ENCODE measurements at places on chromosomes 5 and 9. TPM values are rescaled to one million over a fixed set of nuclear protein-coding genes. Genes with fewer than 3 reads are reported as not detected.
A peak's percentile ranks its signal among the peaks of the same experiment; 100 is the strongest.

- H3K4me3 ChIP-seq = no peak overlapping the region
- no peaks in the 10 kb centered on the region for H3K4me1 ChIP-seq
- H3K27ac ChIP-seq = no peak overlapping the region
- H3K36me3 ChIP-seq = no peaks in the 10 kb centered on the region
- DNase-seq = no peak
These were observed 9.3 kb downstream of the FBN2 start for GRCh38 chr5:128528637-128529255.

- H3K36me3 ChIP-seq = no peaks in the 10 kb centered on the region
- H3K4me1 ChIP-seq = peaks cover 16% of the 10 kb centered on the region
- DNase-seq = no peak
- no peak overlapping the region for H3K4me3 ChIP-seq
These were observed 166.9 kb upstream of the KLF9 start for GRCh38 chr9:70581214-70581954.

- H3K4me3 ChIP-seq = no peak overlapping the region
- H3K36me3 ChIP-seq = peaks cover 3% of the 10 kb centered on the region
- H3K27me3 ChIP-seq = no peaks in the 10 kb centered on the region
These were observed 1.4 kb upstream of the DAB2 start for GRCh38 chr5:39426051-39426745.

DNA sequence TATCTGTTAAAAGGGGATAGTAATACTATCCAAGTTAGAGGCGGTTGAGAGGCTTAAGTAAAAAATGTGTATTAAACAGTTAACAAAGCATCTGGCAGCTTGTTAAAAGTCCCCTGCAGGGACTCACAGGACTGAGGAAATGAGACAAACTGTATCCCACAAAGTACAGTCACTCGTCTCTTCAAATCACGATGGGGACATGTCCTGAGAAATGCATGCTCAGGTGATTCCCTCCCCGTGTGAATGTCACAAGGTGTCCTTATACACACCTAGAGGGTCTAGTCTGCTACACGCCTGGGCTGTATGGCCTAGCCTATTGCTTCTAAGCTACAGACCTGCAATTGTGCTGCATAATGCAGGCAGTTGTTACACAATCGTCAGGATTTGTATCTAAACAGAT lies 237.0 kb downstream of the IRX2 start:
- H3K36me3 ChIP-seq = no peaks in the 10 kb centered on the region
- H3K4me1 ChIP-seq = no peaks in the 10 kb centered on the region
- DNase-seq = no peak
- H3K27me3 ChIP-seq = no peaks in the 10 kb centered on the region
- H3K27ac ChIP-seq = no peak overlapping the region

DNA sequence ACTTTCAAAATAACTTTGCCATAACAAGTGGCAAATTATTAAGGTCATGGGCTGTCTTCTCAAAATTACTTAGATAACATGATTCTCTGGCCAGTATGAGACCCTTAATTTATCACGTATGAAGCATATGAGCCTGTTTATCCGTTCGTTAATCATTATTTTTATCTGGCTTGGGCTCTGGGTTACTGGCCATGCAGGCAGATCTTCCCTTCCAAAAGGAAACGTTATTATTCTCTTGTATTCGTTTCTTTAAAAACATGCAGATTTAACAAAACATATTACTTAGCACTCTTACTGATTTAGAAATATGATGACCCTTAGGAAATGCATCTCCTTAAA lies 148.6 kb downstream of the DOCK8 start:
- H3K27me3 ChIP-seq = no peaks in the 10 kb centered on the region
- H3K27ac ChIP-seq = no peak overlapping the region
- no peak for DNase-seq

DNA sequence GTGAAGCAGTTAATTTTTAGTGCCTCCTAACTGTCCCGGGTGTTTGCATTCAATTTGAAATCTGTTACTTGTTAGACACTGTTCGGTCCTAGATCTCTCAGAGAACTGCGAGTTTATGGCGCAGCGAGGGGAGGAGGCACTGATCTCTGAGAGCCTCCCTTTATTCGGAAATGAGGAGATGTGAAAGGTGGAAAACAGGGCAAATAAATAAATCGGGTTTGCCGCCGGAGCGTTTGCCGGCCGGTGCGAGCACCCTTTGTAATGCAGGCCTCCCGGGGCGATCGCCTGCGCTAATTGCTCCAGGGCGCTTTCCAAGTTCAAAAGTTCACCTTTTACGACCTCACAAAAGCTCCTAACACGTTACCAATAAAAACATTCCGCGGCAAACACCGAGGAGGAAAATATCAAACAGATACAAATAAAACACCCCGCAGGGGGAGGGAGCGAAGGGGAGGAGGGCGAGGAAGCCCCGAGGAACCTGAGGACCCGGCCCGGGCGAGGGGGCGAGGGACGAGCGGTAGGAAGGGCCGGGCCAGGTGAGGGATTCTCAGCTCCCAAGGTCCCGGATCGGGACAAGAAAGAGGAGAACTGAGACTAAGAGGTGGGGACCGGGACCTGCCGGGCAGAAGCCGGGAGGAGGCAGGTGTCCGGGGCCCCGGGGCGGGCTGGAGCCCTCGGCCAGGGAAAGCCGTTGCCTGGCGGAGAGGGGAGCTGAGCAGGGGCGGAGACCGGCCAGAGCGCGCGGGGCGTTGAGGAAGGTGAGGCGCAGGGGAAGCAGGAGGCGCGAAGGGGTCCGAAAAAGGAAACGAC lies 1.4 kb downstream of the NR6A1 start:
- H3K4me1 ChIP-seq = peaks cover 10% of the 10 kb centered on the region
- no peak overlapping the region for H3K27ac ChIP-seq
- H3K27me3 ChIP-seq = peaks cover 54% of the 10 kb centered on the region
- no peak overlapping the region for H3K4me3 ChIP-seq
- no peak for DNase-seq
- no peaks in the 10 kb centered on the region for H3K36me3 ChIP-seq

GRCh38 chr5:139410993-139411828 lies 7.3 kb upstream of the SPATA24 start:
- no peaks in the 10 kb centered on the region for H3K27me3 ChIP-seq
- peaks cover 2% of the 10 kb centered on the region for H3K36me3 ChIP-seq
- no peaks in the 10 kb centered on the region for H3K4me1 ChIP-seq
- no peak for DNase-seq
- no peak overlapping the region for H3K4me3 ChIP-seq
- H3K27ac ChIP-seq = no peak overlapping the region

DNA sequence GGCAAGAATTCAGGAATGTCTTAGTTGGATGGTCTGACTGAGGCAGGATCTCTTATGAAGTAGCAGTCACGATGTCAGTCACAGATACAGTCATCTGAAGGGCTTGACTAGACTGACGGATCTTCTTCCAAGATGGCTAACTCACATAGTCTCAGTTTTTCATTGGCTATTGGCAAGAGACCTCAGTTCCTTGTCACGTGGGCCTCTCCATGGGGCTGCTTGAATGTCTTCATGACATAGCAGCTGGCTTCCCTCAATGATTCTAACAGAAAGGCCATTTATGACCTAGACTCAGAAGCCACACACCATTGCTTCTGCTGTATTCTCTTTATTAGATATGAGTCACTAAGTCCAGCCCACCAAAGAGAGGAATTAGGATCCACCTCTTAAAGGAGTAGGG lies 4.7 kb downstream of the APC start:
- H3K4me1 ChIP-seq = peaks cover 16% of the 10 kb centered on the region
- H3K27me3 ChIP-seq = no peaks in the 10 kb centered on the region
- DNase-seq = no peak
- no peaks in the 10 kb centered on the region for H3K36me3 ChIP-seq

GRCh38 chr9:136133191-136133958 lies 14.7 kb upstream of the TMEM250 start:
- H3K36me3 ChIP-seq = no peaks in the 10 kb centered on the region
- no peak overlapping the region for H3K27ac ChIP-seq
- no peak for DNase-seq
- peak overlapping the region; percentile 35 for H3K4me3 ChIP-seq
- peaks cover 30% of the 10 kb centered on the region for H3K27me3 ChIP-seq
- peaks cover 4% of the 10 kb centered on the region for H3K4me1 ChIP-seq

Gene PCDHB5
- 0.28 TPM for total RNA-seq

Gene IFNE
- 1.4 TPM for total RNA-seq

Gene CSNK1A1
- 259 TPM for total RNA-seq

Gene ANKRD34B
- total RNA-seq = not detected

Gene PRDM9
- total RNA-seq = not detected

Gene ASTN2
- total RNA-seq = 1.6 TPM

Data from endothelial cell of umbilical vein (primary cell).